ENCODE measurements at places on chromosomes 2 and 18. TPM values are rescaled to one million over a fixed set of nuclear protein-coding genes. Genes with fewer than 3 reads are reported as not detected.

The FKBP1B gene
- 0.71 TPM for total RNA-seq

The MYOM1 gene
- total RNA-seq, result not detected

The POTEI gene
- 0.87 TPM for total RNA-seq

The ST8SIA5 gene
- total RNA-seq, result 0.25 TPM

The TMEM198 gene
- 3.2 TPM for total RNA-seq

The CTAGE1 gene
- not detected for total RNA-seq

The CD302 gene
- total RNA-seq, result not detected

The WBP1 gene
- 149 TPM for total RNA-seq

The AQP4 gene
- not detected for total RNA-seq

The FOXI3 gene
- not detected for total RNA-seq

The TM4SF20 gene
- not detected for total RNA-seq

The ACTG2 gene
- total RNA-seq, result not detected

The CDKL4 gene
- total RNA-seq, result 14.3 TPM

The HOXD4 gene
- total RNA-seq, result not detected

The ASNSD1 gene
- 43.8 TPM for total RNA-seq

The EIF2AK3 gene
- total RNA-seq, result 18.4 TPM
